ENCODE measurements at places on chromosomes 3 and 15.

DNA sequence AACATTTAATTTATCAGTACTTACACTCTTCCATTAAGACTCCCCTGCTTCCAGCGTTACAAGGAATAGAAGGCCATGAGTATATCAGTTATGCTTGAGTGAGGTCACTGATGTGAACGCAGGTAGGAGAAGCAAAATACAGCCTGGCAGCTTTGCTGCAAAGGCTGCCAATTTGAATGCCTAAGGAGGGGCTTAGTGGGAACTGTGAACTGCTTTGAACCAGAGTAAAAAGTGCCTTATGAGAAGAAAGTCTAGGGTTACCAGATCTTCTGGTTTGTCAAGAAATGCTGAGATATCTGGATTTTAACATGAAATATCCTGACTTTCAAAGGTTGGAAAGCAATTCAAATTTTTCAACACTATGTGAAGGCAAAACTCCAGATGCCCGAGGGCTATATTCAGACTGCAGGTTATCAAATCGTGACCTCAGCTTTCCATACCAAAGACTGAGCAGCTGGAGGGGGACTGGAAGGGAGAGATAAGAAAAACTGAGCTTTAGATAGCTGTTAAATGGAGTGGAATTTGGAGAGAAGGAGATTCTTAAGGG is 446.3 kb upstream of the NECTIN3 start:
- DNase-seq = no peak

DNA sequence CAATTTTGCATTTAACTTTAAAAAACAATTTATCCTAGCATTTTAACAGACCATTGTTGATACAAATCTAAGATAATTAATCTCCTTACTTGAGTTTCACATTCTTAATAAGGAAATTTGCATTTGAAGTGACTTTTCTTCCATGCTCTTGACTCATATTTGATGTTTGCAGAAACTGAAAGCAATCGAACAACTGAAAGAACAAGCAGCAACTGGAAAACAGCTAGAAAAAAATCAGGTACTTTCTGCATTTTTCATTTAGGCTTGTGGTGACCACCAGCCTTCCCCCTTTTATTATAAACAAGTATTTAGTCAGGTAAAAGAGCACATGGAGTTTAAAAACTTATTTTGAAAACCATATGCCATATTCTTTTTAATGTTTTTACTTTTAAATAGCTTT is 20.1 kb upstream of the SELENOT start:
- no peak for DNase-seq

GRCh38 chr3:58588030-58588614 is 10.9 kb upstream of the FAM107A start:
- DNase-seq = no peak

GRCh38 chr15:99307735-99308134 is 56.5 kb downstream of the LRRC28 start:
- no peak for DNase-seq

DNA sequence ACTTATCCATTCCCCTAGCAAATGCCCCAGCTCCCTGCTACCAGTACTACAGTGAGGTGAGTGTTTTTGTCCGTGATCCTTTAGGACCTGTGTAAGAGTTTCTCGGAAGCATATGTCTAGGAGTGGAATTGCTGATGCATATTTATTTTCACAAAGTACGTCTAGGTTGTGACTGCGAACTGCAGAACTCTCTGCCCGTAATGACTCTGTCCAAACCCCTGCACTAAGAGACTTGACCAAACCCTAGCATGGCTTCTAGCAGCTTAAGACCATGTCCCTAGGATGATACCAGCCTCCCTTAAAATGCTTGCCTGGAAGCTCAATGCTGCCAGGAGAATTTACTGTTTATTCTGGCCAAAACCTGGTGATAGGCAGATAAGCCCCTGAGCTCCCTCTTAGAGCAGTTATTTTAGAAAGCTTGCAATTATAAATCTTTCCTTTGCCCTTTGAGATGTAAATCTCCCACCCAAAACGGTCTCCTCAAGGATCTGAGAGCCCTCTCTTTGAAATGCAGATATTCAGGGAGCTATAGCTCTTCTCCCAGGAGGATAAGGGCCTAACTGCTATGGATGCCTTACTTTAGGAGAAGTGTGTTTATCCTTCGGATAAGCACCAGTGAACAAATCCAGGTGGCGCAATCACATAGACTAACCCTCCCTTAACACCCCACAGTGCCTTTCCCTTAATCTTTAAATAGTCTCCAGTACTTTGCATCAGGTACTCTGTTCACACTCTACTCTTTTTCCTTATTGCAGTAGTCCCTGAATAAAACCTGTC is 14.7 kb upstream of the CA12 start:
- no peak for DNase-seq

DNA sequence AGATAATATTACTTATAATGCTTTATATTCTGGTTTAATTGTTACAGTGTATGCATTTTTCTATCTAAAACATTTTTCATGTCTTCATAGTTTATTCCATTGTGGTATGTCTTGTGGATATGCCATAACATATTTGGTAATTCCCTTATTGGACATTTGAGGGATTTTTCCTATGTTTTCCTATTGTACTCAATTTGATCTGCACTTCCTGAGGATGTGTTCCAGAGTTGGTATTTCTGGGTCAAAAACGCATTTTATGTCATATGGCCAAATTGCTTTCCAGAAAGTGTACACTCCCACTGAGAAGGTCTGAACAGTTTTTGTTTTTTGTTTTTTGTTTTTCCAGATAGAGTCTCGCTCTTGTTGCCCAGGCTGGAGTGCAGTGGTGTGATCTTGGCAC is 6.8 kb downstream of the ARL8B start:
- no peak for DNase-seq

- DNase-seq = no peak
Measured at GRCh38 chr3:72273615-72274014, 488.7 kb upstream of the PROK2 start.

GRCh38 chr3:41035456-41036022 is 163.8 kb upstream of the CTNNB1 start:
- no peak for DNase-seq

- DNase-seq = no peak
Measured at GRCh38 chr3:47836986-47837385, 34.0 kb downstream of the DHX30 start.

- no peak for DNase-seq
Measured at GRCh38 chr15:59268168-59268851, 61.7 kb downstream of the LDHAL6B start.
